Progenitor cell of endocrine pancreas (in vitro differentiated cells): ENCODE measurements at places on chromosomes 12 and 14. TPM values are rescaled to one million over a fixed set of nuclear protein-coding genes. Genes with fewer than 3 reads are reported as not detected.

GRCh38 chr14:38290601-38291188 lies 34.8 kb upstream of the CLEC14A start:
- peaks cover 56% of the 10 kb centered on the region for H3K27me3 ChIP-seq
- H3K4me1 ChIP-seq = peaks cover 12% of the 10 kb centered on the region
- H3K27ac ChIP-seq = no peak overlapping the region
- no peaks in the 10 kb centered on the region for H3K36me3 ChIP-seq

The PDZRN4 gene
- total RNA-seq = 0.11 and 0.12 TPM in 2 replicates

DNA sequence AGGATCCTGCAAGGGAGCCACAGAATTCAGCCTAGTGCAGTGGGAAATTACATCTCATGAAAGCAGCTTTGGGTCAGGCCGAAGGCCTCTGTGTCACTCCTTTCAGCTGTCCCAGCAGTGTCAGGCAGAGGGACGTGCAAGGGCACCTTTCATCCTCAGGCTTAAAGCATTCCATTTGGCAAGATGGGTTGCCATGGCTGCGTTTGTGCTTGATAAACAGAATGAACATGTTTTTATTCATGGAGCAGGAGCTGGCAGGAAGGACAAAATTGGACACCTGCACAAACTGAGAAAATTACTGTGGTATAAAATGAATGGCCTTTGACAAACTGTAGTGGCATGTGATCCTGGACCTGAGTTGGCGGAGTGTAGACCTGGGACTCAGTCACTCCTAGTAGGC lies 29.4 kb downstream of the ACAD10 start:
- H3K27ac ChIP-seq = peak overlapping the region; percentile 24

DNA sequence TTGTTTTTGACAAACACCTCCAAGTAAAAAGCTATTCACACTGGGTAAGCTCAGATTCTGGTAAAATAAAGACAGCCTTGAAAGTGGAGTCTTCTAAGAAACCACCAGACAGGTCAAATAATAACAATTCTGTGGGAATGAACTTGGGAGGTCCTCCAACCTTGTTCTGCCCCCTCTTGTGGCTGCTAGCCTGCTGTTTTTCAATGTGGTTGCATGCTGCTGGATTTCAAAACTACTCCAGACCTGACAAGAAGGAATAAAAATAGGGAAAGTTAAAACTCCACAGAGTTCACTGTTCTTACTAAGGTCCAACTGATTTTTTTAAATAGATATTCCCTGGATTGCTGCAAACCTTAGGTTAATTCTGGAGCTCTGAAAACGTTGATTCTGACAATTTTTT lies 32.2 kb upstream of the RIN3 start:
- peaks cover 6% of the 10 kb centered on the region for H3K27me3 ChIP-seq
- H3K4me3 ChIP-seq = no peak overlapping the region
- H3K27ac ChIP-seq = no peak overlapping the region
- H3K36me3 ChIP-seq = no peaks in the 10 kb centered on the region
- H3K4me1 ChIP-seq = no peaks in the 10 kb centered on the region

The SVOP gene
- 1.7 and 2.1 TPM in 2 replicates for total RNA-seq

DNA sequence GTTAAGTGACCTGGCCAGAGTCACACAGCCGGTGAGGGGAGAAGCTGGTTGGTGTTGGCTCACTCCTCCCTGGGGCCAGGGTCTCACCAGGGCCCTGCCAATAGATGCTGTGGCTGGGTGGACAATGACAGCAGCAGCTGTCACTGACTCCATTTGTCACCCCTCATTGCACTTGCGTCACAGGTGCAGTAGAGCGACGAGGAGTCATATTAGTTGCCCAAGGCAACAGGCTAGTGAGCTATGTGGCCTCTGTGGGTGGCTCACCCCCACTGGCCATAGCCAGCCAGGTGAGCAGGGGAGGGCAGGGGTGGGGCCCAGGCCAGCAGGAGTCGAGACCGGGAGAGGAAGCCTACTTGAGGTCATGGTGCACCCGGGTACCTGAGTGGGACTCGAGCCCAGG lies 9.7 kb downstream of the SLC25A47 start:
- peaks cover 6% of the 10 kb centered on the region for H3K36me3 ChIP-seq
- H3K4me3 ChIP-seq = no peak overlapping the region
- no peaks in the 10 kb centered on the region for H3K4me1 ChIP-seq
- no peak for DNase-seq

The CFAP54 gene
- 5.9 TPM in 2 replicates for total RNA-seq

GRCh38 chr14:103472939-103473338 lies 49.7 kb downstream of the CKB start:
- H3K36me3 ChIP-seq = peaks cover 33% of the 10 kb centered on the region

The MGP gene
- not detected in 2 replicates for total RNA-seq

GRCh38 chr12:69161829-69162228 lies 77.5 kb upstream of the CPSF6 start:
- H3K27ac ChIP-seq = no peak overlapping the region
- DNase-seq = no peak
- no peak overlapping the region for H3K4me3 ChIP-seq
- no peaks in the 10 kb centered on the region for H3K27me3 ChIP-seq
- H3K4me1 ChIP-seq = peaks cover 4% of the 10 kb centered on the region

GRCh38 chr12:116325336-116325664 lies 47.8 kb upstream of the MED13L start:
- peaks cover 5% of the 10 kb centered on the region for H3K27me3 ChIP-seq
- H3K4me1 ChIP-seq = peaks cover 8% of the 10 kb centered on the region
- DNase-seq = no peak
- no peak overlapping the region for H3K27ac ChIP-seq
- H3K36me3 ChIP-seq = no peaks in the 10 kb centered on the region

The KIF5A gene
- 2.5 and 2.8 TPM in 2 replicates for total RNA-seq

- no peak overlapping the region for H3K4me3 ChIP-seq
- peaks cover 23% of the 10 kb centered on the region for H3K36me3 ChIP-seq
- no peak for DNase-seq
- no peaks in the 10 kb centered on the region for H3K27me3 ChIP-seq
Observed at GRCh38 chr12:121568971-121569751, 11.7 kb downstream of the KDM2B start.

DNA sequence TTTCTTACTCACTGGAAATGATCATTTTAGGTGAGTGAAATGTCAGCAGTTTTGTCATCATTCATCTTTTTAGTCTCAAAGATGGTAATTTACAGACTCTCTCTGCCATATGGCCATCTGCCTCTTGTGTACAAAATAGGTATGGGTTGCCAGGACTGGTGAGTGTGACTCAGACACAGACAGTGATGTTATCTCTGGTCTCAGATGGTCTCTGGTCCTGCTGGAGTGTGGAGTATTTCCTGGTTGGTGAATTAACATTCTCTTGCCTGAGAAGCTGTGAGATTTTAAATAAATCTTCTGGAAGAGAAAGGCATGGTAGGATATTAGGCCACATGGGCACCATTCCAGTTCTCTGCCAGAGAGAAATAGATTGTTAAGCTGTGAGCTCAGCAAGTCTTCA lies 207.0 kb downstream of the ATP23 start:
- no peak overlapping the region for H3K4me3 ChIP-seq
- peaks cover 8% of the 10 kb centered on the region for H3K4me1 ChIP-seq
- H3K27me3 ChIP-seq = no peaks in the 10 kb centered on the region
- H3K36me3 ChIP-seq = no peaks in the 10 kb centered on the region
- DNase-seq = no peak

The OR10AD1 gene
- not detected in 2 replicates for total RNA-seq

The PTPRB gene
- 0.38 and 0.55 TPM in 2 replicates for total RNA-seq

The SNW1 gene
- 78.5 and 90.8 TPM in 2 replicates for total RNA-seq

The KRT85 gene
- not detected in 2 replicates for total RNA-seq

DNA sequence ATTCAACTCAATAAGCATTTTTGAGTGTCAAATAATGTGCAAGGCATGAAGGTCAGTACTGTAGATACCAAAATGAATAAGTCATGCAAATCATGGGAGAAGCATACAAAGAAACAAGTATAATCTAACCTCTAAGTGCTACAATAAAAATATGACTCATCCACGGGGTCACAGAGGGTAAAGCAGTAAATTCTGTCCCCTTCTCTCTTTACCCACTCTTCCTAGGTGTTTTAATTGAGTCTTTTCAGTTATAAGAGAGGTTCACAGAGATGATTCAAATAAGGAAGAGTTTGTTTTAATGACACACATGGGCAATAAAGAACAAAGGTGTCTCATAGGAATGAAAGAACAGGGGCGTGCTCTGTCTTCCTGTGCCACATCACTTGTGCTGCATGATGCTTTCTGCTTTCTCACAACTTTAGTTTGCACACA lies 71.5 kb upstream of the DAAM1 start:
- H3K27me3 ChIP-seq = peaks cover 3% of the 10 kb centered on the region
- DNase-seq = no peak
- no peaks in the 10 kb centered on the region for H3K36me3 ChIP-seq
- peaks cover 11% of the 10 kb centered on the region for H3K4me1 ChIP-seq

- H3K4me3 ChIP-seq = no peak overlapping the region
- H3K4me1 ChIP-seq = peaks cover 8% of the 10 kb centered on the region
- H3K27me3 ChIP-seq = no peaks in the 10 kb centered on the region
Observed at GRCh38 chr14:84804895-84805294, 725.0 kb upstream of the FLRT2 start.

DNA sequence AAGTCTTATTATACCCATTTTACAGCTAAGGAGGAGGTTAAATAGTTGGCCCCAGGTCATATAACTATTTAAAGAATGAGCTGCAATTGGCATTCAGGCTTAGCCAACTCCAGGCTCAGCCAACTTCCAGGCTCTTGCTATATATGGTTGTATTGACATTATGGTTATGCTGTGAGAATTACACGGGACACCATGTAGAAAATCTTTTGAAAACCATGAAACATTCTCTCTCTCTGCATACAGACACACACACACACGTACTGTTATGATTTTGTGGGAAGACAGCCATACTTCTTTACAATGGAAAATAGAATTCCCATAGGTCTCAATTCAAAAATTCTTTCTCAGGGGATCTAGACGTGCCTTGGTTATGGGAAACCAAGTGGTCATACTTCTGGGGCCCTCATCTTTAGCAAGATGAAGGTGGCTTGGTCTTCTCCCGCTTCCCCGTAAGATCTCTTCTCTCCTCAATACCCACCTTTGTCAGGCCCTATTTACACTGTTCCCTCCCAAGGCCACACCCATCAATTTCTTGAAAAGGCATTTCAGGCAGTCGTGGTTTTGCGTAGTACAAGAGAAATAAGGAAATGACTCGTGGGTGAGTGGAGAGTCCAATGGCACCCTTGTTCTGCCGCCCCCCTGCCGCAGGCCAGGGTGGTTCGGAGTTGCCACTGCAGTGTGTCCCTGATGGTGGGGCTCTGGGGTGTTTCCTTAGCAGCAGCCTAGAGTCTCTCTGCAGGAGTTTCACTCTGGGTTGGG lies 10.0 kb upstream of the GPRC5A start:
- no peaks in the 10 kb centered on the region for H3K36me3 ChIP-seq
- peaks cover 35% of the 10 kb centered on the region for H3K4me1 ChIP-seq
- peak overlapping the region; percentile 4 for H3K4me3 ChIP-seq

DNA sequence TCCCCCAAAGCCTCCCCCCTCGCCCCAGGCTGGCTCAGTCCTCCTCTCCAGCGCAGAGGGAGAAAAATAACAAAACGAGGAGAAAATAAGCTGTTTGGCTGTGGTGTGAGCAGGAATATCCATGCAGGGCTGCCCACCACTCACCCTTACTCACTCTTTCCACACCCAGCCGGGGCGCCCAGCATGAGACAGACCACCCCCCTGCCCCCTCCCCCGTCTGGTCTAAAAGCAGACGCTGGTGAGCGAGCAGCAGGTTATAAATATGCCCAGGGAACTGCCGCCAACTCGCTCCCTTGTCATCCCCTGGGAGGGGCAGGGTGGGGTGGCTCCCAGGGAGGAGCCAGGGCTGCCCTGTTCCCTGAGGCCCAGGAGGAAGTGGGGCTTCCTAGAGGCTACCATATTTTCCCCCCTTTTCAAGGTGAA lies 7.4 kb downstream of the WNT1 start:
- H3K27me3 ChIP-seq = peaks cover 89% of the 10 kb centered on the region
- H3K27ac ChIP-seq = no peak overlapping the region
- DNase-seq = no peak
- no peaks in the 10 kb centered on the region for H3K36me3 ChIP-seq

DNA sequence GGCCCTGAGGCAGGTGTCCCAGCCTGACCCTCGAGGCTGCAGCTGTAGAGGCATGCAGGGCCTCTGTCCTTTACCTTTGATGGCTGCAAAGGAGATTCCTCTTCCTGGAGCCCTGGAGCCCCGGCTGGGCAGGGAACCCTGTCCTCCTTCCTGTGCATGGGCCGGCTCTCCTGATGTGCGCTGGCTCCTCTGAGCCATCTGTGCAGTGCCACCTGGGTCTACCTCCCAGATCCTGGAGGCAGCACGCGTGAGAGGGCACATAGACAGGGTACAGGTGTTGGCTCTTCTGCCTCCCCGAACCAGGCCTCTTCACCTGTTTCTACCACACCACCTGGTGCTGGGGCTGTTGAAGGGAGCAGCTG lies 115.1 kb downstream of the BEGAIN start:
- H3K4me1 ChIP-seq = no peaks in the 10 kb centered on the region
- DNase-seq = no peak
- no peak overlapping the region for H3K4me3 ChIP-seq
- H3K27ac ChIP-seq = no peak overlapping the region

DNA sequence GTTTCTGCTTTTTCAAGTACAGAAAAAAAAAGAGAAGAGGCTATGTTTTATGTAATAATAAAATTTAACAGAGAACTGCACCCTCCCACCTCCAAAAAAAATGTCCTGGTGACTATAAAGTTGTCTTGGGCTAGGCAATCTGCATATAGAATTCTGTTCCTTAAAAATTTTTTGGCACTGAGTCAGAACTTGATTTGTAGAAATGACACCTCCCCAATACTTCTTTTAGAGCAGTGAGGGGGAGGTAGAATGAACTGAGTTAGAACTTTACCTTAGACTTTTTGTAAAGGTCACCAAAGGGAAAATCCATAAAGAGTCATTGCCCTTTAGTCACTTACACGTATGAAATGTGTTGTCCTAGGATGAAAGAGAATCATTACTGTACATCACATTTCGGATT lies 80.0 kb downstream of the BTG1 start:
- no peaks in the 10 kb centered on the region for H3K27me3 ChIP-seq
- no peak overlapping the region for H3K27ac ChIP-seq
- H3K36me3 ChIP-seq = no peaks in the 10 kb centered on the region
- H3K4me1 ChIP-seq = peaks cover 56% of the 10 kb centered on the region
